ENCODE measurements at places on chromosomes 1 and 21.

GRCh38 chr1:103194060-103194459 is 85.7 kb upstream of the COL11A1 start:
- DNase-seq: no peak

DNA sequence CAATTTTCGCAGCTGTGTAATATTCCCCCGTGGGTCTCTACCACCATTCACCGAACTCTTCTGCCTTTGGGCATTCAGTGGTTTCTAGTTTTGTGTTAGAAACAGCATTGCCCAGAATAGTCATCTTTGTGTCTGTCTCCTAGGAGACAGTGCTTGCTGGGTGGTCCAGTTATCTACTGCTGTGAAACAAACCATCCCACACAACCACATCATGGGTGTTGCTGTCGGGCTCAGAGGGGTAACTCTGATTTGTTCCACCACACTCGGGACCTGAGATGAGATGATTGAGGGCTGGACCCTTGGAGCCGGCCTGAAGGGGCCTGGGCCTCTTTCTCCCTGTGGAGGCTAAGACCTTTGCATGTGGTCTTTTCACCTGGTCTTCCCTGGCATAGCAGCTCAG is 427.2 kb upstream of the VAMP3 start:
- no peak for DNase-seq

DNA sequence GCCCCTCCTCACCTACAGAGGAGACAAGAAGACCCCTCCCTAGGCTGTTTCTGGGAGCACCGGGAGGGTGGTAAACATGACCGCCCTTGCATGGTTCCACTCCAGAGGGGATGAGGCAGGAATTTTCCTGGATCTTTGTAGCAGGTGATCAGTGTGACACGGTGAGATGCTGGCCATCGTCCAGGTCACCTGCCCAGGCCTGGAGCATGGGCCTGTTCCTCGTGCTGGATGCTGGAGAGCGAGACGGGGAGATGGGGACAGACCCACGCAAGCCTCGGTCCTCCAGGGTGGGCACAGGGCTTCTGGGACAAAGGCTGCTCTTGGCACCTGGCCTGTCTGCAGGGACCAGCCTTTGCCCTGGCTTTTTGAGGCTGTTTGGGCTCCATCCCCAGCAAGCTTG is 46.2 kb downstream of the DMRTB1 start:
- no peak for DNase-seq

DNA sequence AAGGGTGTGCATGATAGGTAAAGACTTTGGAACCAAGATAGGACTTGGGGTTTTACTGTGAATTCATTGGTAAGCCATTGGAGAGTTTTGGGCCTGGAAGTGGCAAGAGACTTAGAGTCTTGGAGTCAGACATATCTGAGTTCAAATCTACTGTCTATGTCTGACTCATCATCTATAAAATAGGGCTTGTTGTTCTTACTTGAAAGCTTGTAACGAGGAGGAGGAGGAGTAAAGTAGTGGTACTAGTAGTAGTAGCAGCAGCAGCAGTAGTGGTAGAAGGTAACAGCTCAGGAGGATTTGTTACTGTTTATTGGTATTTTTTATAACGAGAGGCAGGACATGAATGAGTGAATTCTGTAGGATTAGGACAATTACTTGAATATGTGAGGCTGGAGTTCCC is 62.7 kb downstream of the CACHD1 start:
- no peak for DNase-seq

- DNase-seq: no peak
Observed at GRCh38 chr21:42022091-42022430, 11.9 kb upstream of the ZBTB21 start.

DNA sequence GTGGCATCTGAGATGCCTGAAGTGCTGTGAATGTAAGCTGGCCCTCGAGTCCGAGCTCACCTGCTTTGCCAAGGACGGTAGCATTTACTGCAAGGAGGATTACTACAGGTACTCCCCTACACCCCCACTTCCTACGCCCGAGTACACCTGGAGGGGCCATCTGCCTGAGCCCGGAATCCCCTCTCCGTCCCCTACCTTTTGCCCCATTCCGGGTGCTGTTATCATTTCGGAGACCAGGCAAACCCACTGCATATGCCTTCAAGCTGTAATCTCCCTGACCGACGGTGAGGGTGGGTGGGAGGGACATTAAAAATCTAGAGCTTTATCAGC is 2.9 kb downstream of the LHX9 start:
- DNase-seq: no peak

GRCh38 chr1:993379-993995 is 6.4 kb downstream of the HES4 start:
- no peak for DNase-seq

DNA sequence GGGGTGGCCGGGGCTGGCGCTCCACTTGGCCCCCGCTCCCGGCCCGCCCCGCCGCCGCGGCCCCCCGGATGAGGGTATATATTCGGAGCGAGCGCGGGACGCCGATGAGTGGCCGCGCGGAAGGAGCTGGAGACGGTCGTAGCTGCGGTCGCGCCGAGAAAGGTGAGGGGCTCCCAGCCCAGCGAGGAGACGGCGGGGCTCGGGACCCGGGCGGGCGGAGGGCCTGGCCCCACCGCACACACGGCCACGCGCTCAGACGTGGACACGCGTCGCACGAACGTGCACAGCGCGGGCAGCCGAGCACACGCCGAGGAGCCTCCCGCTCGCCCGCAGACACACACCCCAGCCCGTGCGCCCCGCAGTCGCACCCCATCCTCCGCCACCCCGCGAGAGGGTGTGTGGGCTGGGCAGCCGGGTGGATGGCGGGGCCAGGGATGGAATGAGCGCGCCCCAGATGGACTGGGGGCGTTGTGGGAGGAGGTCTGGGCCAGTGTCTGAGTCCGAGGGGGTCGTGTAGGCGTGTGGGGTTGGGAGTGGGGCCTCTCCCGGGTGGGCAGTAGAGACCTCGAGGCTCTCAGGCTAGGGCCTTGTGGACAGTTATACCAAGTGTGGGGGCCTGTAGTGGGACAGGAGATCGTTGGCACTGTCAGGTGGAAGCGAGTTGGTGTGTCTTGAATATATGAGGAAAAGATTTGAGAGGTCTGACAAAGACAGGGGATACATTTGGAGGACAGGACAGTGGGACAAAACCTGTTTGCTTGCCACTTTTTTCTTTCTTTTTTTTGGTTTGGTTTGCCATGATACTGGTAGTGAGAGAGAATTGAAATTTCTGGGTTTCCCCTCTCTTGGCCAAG is at the start of gene UAP1:
Gene UAP1, plus strand, starts transcription at position 107 of the 854 bp plus-strand sequence. CDS start 4,347 bp downstream, outside the sequence.
- DNase-seq: no peak

DNA sequence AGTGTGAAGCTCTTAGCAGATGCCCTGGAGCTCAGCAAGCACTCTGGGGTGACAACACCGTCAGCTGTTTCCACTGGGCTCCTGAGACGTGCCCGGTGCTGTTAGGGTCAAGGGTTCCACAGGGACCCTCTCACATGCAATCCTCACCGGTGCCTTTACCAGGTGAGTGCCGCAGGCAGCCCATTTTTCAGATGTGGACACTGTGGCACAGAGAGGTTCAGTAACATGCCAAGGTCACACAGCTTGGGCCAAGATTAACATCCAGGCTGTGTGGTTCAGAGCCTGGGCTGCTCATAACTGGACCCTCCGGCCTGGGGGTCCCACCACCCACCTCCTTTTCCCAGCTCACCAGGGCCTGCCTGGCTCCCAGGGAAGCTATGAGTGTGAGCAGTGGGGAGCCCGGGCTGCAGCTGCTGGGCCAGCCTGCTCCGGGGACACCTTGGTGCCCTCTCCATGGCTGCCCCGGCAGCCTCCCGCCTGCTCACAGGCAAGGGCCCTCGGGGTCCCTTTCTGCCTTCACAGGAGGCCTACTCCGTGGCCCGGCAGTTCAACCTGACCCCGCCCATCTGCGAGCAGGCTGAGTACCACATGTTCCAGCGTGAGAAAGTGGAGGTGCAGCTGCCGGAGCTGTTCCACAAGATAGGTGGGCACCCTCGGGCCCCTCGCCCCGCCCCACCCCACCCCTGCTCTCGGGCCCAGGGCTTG is 49.3 kb downstream of the KCNAB2 start:
- no peak for DNase-seq

GRCh38 chr1:1088801-1089680 is 14.9 kb upstream of the RNF223 start:
- DNase-seq: no peak

DNA sequence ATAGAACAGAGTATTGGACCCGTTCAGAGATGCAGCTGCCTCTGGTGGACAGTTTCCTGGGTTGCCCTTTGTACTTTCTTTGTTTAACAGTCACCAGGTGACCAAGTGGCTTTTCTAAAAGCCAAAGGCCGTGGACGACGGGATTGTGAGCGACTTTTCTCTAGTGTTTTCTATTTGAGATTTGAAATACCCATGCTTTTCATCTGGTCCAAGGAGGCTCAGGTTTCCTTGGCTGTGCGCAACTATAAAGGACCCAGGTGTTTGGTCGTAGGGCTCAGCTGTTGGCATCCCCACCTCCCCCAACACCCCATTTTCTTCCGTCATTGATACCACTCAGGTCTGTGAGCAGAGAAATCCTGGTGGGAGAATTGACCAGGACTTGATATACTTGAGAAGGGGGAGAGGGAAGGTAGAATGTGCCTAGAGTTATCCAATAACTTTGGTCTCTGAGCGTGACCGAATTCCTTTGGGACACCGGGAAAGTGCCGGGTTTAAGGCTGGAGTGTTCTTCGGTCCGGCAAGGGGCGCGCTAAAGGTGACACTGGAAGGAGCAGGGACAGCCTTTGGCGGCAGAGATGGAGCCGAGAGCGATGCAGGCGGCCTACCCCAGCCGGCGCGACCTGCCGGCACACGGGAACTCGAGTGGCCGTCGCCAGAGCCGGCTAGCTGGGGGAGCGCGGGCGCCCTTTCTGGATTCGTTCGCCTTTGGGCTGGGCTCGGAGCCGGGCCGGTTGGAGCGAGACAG is 83.4 kb upstream of the BMP8A start:
- no peak for DNase-seq

DNA sequence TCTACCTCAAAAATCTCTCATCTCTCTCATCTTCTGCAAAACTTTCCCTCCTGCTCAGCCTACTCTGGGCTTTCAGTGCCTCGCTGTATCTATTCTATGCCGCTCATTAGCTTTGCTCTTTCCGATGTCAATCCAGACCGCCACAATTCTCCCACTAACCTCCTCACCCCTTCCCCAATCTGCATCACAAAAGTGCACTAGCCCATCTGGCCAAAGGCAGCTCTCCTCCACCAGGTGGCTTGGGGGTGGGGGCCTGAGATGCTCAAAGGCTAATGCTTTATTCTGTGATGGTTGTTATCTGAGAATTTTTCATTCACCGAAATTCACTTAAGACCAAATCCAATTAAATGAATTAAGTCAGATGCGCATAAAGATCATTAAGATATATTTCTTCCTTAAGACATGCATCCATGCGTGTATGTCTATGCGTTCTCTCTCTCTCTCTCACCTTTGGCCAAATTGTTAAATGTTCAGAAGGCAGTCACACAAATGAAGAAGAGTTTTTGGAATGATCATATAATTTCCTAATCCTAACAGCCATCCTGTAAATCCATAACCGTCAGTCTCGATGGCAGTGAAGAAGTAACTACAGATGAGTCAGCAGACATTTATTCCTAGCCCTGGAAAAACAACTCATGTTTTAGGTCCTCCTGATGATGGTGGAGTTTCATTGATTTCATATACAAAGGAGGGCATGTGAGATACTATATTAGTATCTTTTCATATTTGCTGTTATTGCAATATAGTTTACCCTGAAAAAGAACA is 111.3 kb downstream of the C1orf21 start:
- DNase-seq: no peak
